Myocyte (in vitro differentiated cells): ENCODE measurements at places on chromosomes 4 and X. TPM values are rescaled to one million over a fixed set of nuclear protein-coding genes. Genes with fewer than 3 reads are reported as not detected.

Gene CT83
- total RNA-seq = not detected in 2 replicates

Gene ACOT9
- 73.0 and 77.2 TPM in 2 replicates for total RNA-seq

Gene GABRG1
- total RNA-seq = not detected in 2 replicates

Gene POLN
- 5.5 and 7.8 TPM in 2 replicates for total RNA-seq

Gene TREX2
- total RNA-seq = 0.78 and 1.5 TPM in 2 replicates

Gene SATL1
- total RNA-seq = not detected in 2 replicates

Gene CLCN5
- 41.9 and 55.1 TPM in 2 replicates for total RNA-seq

Gene FGFBP1
- not detected in 2 replicates for total RNA-seq

Gene USO1
- total RNA-seq = 170 and 199 TPM in 2 replicates

Gene CLCN4
- total RNA-seq = 17.2 and 19.1 TPM in 2 replicates
